ENCODE measurements at places on chromosomes 5 and 9.

DNA sequence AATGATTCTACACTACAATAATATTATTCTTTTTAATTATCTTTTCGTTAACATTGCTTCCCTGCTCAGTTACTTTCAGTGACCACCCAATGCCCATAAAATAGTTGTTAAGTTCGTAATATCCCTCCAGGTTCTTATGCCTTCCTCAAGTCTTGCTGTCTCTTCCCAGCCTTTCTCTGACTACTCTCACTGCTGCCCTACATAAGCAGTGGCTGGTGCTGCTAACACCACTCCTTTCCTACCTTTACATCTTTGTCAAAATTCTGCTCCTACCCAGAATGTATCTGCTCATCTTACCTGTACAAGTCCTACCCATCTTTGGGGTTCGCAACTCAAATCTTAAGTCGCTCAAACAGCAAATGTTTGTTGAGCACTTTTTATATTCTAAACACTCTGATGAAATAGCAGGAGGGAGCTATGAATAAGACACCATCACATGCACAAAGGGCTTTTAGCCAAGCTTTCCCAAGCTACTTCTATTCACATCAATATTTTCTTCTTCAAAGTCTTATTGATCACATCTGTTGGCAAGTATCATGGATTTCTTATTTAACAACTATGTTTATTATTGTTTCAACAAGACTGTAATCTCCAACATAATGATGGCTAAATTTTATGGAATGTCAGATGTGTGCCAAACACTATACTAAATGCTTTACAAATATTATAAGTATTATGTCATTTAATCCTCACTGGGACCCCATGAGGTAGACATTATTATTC, 29.5 kb downstream of the SLC25A46 start:
- no peak for DNase-seq

GRCh38 chr5:10578293-10578665, 14.4 kb downstream of the ANKRD33B start:
- no peak for DNase-seq

GRCh38 chr5:16521521-16522483, 56.2 kb upstream of the ZNF622 start:
- no peak for DNase-seq

DNA sequence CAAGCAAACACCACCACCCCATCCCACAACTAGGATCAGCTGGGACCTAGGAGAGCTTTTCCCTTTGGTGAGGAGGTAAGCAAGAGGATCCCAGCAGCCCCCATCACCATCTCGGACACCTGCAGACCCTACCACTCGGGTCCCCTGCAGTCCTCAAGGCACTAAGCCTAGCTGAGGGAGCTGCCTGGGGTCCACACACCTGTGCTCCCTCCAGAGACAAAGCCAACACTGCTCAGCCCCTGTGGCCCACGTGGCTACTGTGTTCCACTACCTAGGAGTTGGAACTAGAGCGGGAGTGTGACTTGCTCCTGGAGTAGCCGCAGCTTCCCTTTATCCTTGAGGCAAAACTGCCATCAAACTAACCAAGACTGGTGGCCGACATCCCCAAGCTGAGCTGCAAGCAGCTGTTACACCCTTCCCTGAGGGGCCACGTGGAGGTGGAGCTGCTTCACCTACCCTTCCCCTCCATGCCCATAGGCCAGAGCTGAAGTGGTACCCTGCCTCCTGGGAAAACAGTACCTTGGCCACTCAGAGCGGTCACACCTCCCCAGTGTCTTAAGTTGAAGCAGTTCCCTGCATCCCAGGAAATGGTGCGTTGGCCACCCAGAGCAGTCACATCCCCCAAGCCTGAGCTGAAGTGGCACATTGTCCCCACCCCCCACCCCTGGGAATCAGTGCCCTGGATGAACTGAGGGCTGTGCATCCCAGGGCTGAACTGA, 205.5 kb downstream of the CACNA1B start:
- no peak for DNase-seq

- DNase-seq: no peak
These were observed 9.9 kb downstream of the DOLK start for GRCh38 chr9:128937310-128938165.

DNA sequence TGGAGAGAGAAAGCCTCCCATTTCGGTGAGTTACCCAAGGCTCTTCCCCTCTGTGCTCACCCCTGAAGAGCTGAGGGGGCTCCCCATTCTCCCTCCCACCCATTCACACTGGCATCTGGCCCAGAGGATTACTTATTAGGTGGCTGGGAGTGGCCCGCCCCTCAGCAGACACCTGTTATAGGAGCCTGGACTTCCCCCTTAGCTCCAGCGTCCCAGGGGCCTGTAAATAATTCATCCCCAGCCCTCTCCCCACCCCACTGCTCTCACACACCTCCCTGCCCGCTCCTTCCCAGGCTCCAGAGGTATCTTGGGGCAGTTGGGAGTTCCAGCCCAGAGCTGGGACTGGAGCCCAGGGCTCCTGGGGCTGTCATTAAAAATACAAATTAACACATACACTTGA, 11.6 kb upstream of the SLC6A7 start:
- DNase-seq: no peak

DNA sequence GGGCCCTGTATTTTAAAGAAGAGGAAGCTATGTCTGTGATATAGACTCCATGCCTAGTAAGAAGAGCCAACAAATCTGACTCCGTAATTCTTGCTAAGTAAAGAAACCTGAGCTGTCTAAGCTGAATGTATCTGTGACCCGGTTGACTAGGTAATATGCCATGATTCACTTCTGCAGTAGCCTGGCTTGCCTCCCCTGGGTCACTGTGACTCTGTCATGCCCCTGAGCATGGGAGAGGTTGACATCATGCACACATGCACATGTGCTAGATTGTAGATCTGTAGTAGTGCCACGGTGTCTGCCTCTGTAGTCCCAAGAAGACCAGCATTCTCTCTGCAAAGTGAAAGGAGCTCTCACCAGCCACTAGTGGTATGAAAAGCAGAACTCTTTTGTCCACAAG, 9.1 kb downstream of the SLC22A5 start:
- DNase-seq: no peak

- DNase-seq: no peak
These were observed 48.9 kb downstream of the DAB2IP start for GRCh38 chr9:121700165-121700831.

GRCh38 chr9:132260846-132261245, 93.9 kb downstream of the SETX start:
- no peak for DNase-seq

Measured in CD4-positive, alpha-beta T cell treated with Interleukin-6 at 100 ng/mL for 8 hours (primary cell).